Fibroblast of skin of left quadriceps (primary cell): ENCODE measurements at places on chromosomes 12 and 14.

DNA sequence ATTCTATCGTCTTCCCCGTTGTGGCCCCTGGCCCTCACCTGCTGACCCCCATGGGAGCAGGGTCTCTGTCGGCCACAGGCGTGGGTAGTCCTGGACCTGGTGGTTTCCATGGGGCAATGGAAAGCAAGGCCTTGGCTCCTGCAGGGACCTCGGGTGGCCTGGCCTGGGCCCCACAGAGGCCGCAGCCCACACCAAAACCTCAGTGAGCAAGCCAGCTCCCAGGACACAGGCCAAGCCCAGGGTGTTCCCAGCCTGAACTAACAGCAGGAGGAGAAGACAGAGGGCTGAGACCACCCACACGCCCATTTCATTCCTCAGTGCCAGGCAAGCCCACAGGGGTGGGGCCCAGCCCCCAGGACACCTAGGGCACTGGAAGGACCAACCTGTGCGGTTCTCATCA, 16.9 kb downstream of the ABCB9 start:
- DNase-seq = no peak

- no peak for DNase-seq
These were observed 247.2 kb downstream of the ALX1 start for GRCh38 chr12:85527192-85527591.

DNA sequence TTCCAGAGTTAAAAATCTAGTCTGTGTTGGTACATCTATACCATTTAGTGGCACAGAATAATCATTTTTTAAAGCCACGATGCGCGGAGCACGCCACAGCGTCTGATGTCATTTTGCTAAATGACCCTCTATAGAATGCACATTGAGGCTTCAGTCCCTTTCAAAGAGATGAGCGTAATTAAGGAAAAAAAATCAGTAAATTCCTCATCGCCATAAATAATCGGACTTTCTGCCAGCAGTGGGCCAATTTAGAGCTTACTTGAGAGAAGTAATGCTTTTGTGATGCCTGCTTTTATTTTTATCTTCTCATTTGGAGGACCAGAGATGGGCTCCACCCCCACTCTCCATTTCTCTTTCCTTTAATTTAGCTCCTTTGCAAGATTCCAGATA, 4.0 kb downstream of the ASCL1 start:
- no peak for DNase-seq

GRCh38 chr12:132771126-132771838, 9.7 kb upstream of the ANKLE2 start:
- DNase-seq = no peak

- no peak for DNase-seq
These were observed 3.2 kb downstream of the KCNH3 start for GRCh38 chr12:49541911-49542505.

GRCh38 chr14:100861188-100861936, 35.4 kb downstream of the MEG3 start:
- DNase-seq = no peak

DNA sequence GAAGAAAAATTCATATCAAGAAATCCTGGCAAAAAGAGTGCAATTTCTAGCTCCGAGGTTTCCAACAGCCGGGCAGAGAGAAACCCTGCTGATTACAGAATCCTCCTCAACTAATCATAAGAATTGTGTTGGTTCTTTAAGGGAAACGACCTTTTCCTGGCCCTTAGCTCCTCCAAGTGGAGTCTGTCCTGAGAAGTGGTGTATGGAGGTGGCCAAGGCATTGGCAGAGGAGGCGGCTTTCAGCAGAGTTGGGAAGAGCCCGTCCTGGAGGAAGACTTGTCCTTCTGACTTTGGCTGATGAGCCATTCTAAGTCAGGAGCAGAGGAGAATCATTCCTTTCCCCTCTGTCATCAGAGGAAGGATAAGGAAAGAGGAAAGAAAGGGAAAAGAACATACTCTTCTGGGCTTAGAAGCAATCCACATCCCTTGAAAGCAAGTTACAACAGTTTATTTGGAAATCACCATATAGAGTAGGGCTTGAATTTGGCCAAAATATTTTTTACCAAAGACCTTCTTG, 46.5 kb upstream of the PTCSC3 start:
- no peak for DNase-seq

GRCh38 chr12:121499929-121500793, 80.7 kb downstream of the KDM2B start:
- peak; percentile 39 for DNase-seq

GRCh38 chr14:98906123-98906995, 365.6 kb downstream of the BCL11B start:
- DNase-seq = peak; percentile 11

DNA sequence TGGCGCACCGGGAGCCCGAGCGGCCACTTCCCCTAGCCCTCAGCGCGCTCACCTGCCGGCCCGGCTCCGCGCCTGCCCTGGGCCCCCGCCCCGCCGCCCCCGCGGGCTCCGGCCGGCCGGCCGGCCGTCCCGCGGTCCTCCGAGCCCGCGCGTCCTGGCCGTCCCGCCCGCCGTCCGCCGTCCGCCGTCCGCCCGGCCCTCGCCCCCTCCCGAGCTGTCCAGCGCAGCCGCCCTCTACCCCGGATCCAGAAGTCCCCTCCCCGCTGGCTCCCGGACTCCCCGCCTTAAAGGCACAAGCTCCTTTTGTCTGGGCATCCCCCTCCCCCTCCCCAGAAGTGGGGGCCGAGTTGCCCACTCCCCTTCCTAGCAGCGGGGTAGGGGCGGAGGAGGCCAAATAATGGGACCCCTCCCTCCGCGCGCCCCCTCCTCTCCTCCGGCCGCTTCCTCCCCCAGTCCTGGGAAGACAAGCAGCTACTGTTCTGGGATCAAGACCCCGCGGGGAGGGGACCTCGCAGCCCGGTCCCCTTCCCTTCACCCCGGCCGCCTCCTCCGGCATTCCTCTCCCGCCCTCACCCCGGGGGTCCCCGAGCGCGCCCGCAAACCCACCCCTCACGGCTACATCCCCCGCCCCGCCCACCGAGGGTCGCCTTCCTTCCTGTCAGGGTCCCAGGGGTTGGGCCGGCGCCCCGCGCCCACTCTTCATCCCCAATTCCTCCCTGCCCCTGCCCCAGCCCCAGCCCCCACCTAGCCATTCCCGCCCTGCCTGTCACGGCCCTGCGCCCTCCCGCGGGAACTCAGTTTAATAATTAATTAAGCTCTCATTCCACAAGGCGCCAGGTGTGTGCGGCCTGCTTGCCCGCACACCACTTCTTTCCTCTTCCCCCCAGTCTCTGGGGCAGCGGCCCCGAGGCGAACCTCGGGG, at the start of gene ADCY6:
ADCY6 (minus strand) TSS at position 236 of the 922 bp plus-strand sequence. CDS start 5,655 bp downstream, outside the sequence.
- peak; percentile 21 for DNase-seq

DNA sequence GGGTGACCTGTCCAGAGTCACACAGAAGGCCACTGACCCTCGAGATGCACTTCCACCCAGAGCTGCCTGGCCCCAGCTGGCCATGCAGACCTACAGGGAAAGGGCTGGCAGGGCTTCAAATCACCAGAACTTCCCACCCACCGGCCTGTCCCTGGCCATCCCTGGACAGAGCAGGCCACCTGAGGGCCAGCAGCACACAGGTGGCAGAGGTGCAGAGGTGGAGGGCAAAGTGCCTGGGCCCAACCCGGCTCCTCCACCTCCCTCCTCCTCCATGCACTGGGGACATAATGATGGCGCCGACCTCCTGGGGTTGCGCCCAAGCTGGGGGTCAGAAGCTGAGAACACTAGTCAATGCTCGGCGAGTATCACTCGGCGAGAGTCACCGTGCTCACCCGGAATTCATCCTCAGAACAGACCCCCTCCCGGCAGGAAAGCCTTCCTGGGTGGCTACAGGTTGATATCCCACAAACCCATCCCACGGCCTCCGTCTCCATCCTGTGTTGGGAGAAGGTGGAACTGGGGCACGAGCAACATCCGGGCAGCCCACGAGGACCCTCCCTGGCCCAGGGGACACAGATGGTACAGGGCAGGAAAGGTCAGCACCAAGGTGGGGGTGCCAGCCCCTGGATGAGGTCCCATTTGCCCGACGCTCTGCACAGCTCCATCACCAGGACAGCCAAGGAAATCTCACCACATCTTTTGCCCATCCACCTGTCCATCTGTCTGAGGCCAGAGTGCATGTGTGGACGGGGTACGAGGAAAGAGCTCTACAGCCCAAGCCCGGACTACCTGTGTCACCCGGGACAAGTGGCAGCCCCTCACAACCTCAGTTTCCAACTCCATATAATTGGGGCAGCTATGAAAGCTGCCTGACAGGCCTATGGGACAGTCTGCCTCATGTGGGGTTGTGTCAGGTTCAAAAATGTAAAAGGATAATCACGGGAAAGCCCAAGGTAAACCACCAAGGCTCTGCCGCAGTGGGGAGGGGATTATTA, 10.8 kb downstream of the BEGAIN start:
- no peak for DNase-seq

DNA sequence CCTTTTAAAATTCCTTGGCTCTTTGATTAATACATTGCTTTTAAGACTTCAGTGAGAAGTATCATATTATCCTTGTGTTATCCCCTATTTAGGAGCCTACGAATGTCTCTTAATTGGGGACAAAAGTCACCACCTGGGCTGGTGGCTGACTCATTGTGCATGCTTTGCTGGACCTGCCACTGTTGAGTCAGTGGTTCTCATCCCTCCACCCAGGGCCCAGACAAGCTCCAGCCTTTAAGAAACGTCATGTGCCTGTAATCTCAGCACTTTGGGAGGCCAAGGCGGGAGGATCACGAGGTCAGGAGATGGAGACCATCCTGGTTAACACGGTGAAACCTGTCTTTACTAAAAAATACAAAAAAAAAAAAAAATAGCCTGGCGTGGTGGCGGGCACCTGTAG, 57.9 kb downstream of the OTX2 start:
- DNase-seq = no peak

GRCh38 chr12:65903691-65904383, 79.6 kb downstream of the HMGA2 start:
- DNase-seq = no peak

DNA sequence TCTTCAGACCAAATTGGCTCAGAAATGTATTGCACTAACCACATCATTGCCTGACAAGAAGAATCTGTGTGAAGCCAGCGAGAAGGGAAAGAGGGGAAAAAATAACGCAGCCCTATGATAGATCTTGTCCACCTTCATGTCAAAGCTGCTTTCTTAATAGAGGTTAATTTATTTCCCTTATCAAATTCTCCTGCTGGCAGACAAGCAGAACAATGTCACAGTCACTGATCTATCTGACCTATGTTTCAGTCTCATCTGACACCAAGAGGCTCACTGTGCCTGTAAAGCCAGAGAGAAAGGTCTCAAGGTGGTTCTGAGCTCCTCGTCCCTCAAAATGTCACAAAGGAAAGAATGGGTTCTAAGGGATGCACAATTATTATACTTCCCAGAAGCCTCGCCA, 190.2 kb upstream of the NOS1 start:
- no peak for DNase-seq

DNA sequence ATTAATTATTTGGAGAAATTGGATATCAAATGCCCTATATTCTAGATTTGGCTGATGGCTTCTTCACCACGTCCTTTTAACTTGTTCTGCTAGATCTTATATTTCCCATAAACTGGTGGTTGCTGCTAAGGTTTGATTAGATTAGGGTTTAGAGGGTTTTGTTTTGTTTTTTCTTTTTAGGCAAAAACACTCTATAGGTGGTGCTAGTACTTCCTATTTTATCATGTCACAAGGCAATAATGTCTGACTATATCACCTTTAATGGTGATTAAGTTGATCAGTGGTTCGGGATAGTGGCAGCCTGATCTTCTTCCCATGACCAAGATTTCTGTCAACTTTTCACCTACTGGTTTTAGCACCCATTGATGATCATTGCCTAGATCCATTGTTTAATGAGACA, 455.1 kb downstream of the RAD51B start:
- no peak for DNase-seq

GRCh38 chr12:116262741-116263140, 14.8 kb downstream of the MED13L start:
- no peak for DNase-seq

GRCh38 chr12:13200841-13201240, 4.3 kb downstream of the EMP1 start:
- no peak for DNase-seq

DNA sequence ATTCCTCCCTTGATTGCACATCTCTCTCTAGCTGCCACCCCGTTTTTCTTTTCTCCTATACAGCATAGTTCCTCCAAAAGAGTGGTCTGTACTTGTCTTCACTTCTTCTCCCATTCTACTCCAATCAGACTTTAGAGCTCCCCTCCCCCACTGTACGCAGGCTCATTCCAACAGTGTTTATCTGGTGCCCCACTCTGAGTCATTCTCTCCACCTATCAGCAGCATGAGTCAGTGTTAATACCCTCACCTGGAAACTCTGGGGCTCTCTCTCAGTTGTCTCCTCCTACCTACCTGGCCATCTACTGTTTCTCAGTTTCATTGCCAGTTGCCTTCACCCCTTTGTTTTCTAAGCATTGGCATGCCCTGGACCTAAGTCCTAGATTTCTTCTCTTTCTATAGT, 175.1 kb upstream of the ARHGAP5 start:
- no peak for DNase-seq

GRCh38 chr12:56581418-56582145, 48.5 kb downstream of the BAZ2A start:
- DNase-seq = no peak
